Stimulated activated CD4-positive, alpha-beta T cell treated with anti-CD3 and anti-CD28 coated beads, TNF-alpha, amount 100 ng/mL, for 24 hours (primary cell): ENCODE measurements at places on chromosomes 7 and 10.

DNA sequence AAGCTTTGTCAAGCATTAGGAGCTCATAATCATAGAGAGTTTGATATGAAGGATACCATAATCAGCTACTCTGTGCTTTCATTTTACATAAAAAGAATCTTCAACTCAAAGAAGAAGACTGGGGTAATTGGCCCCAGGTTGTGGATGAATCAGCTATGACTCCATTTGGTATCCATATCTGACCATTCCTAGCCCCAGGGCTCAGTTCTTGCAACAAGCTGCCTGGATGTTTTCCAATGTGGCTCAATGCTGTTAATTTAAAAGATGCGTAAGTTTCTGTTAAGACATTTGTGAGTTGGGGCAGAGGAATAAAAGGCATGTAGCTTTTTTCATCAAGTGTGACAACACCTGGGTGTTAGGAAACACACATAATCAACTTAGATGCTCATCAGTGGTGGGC lies 951.1 kb downstream of the NRG3 start:
- DNase-seq = no peak

GRCh38 chr7:150417239-150417638 lies 33.2 kb upstream of the GIMAP8 start:
- DNase-seq = no peak

- DNase-seq = no peak
These were observed 21.1 kb upstream of the NOM1 start for GRCh38 chr7:156928406-156928747.

GRCh38 chr7:105760551-105761447 lies 115.6 kb downstream of the ATXN7L1 start:
- no peak for DNase-seq

DNA sequence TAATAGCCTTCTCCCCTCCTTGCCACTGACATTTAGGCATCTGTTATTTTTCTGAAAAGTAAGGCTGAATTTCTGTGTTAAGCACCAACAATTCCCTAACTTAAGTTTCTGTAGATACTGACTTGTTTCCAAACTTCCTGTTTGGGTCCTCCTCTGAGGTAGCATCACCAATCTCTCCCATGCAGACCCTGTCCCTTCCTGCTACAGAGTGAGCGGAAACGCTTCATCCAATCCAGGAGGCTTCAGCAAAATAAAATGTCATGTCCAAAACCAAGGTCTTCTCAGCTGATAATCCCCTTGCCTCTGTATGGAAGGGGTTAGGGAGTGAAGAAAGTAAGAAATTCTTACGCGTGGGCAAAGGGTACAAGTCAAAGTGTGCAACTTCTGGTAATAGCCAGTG lies 29.9 kb downstream of the XPNPEP1 start:
- no peak for DNase-seq

DNA sequence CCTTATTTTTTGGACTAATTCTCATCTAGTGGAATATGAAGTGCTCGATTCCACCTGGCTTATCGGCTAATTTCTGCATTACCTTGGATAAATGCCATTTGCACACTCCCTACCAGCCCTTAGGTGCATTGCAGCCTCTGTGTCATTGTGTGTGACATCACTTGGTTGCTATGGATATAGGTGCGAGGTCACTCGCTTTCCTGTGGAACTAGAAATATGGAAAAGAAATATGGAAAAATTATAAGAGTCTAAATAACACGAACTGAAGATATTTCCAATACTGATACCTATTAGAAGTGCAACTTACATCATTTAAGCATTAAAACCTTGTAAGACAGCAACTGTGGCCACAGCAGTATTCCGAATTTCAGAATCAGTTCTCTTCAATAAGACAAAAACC lies 2.0 kb downstream of the YWHAG start:
- no peak for DNase-seq

DNA sequence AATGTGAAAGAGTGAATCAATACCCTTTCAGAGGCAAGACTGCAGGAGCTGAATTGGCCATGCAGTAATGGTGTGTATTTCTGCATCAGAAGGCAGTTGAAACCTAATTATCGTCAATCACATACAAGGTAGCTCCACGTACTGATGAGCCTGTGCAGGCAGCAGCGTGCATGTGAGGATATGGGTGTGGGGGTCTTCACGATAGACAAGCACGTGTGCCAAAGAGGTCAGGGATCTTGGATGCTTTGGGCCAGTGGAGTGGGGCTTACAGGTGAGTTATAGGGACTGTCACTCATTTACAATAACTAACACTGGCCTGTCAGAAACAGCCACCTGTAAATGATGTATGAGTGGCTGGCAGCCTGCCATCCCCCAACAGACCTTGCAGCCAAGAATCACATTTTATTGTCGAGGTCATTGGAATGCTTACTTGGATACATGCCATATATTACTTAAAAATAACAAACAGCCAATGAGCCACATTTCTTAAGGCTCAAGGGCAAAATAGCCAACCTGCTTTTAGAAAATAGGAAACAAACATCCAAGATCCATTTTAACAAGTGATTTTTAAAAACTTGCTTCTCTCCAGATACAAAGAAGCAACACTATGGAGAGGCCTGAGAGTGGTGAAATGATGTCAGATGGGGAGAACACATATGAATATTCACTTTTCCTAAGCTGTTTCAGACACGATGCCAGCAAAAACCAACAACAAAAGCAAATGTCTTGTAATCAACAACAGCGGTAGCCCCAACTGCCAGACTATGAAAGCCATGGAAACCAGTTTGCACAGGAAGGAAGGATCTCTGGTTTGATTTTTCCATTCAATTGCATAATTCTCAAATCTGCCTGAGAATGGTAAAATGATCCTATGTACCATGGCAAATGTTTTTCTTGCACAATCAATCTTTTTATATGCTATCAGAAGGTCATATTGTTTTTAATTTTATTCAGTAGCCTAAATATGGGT lies 210.7 kb downstream of the SKAP2 start:
- DNase-seq = no peak

DNA sequence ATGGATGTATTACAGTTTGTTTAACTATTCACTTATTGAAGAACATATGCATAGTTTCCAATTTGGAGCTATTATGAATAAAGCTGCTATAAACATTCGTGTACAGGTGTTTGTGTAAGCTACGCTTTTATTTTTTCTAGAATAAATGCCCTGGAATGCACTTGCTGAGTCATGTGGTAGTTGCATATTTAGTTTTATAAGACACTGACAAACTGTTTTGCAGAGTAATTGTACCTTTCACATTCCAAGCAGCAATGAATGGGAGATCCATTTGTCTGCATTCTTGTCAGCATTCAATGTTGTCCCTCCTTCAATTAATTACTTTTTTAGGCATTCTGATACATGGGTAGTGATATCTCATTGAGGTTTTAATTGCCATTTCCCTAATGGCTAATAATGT lies 373.6 kb upstream of the GHITM start:
- no peak for DNase-seq

GRCh38 chr7:151494298-151495284 lies 25.1 kb downstream of the RHEB start:
- no peak for DNase-seq

- DNase-seq = no peak
These were observed 304.4 kb upstream of the C7orf33 start for GRCh38 chr7:148286150-148286549.

DNA sequence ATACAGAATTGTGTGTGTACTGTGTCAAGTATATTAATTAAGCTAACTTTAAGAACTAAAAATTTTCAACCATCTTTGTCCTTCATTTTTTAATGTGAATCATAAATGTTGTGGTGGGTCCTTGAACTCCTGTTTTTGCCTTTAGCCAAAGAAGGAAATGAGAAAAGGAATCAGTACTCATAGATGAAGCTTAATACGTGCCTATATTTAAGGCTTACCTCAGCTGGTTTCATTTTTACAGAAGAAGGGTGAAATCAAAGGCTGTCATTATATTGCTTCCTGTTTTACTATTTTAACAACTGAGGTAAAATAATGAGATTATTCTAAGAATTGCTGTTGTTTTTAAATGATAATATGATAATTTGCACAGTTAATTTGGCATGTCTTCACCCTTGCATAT lies 6.3 kb upstream of the SNX13 start:
- no peak for DNase-seq

DNA sequence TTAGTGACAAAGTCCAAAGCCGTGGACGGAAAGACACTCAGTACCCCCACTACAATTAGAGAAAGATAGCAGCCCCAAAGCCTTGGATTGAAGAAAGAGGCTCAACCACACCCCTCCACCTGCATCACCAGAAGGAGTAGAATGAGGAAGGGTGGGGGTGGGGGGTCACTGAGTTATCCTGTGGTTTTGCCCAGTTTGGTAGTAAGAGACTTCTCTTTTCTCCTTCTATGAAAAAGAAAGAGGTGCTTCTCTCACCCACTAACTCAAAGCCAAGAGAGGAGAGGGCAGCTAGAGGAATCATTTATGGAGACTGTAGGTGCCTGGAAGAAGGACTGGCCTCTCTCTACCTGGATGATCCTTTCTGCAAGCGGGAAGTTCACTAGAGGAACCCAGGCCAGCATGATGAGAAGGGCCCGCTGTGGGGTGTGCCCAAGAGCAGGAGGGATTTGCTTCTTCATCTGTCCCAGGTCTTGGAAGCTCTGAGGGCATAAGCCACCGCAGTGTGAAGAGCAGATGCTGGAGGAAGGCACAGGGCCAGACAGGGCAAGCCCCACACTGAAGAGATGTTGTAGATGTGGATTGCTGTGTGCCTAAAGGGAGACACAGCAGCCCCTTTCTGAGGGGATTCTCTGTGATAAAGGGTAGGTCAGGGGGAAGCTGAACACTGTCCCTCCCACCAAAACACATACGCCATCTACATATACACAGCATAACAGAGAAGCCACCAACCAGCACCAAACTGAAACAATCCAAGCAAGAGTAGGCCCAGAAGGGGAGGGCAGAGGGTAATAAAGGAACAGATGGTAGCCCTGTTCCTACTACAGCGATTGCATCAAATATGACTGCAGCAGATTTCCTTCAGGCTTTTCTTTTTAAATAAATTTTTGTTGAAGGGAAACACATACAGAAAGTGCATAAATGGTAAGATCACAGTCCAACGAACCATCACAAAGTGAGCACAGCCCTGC lies 25.8 kb upstream of the LANCL2 start:
- no peak for DNase-seq

GRCh38 chr7:127903892-127904669 lies 127.2 kb downstream of the LRRC4 start:
- no peak for DNase-seq

- no peak for DNase-seq
These were observed 226.0 kb downstream of the SORCS1 start for GRCh38 chr10:106938513-106938912.

DNA sequence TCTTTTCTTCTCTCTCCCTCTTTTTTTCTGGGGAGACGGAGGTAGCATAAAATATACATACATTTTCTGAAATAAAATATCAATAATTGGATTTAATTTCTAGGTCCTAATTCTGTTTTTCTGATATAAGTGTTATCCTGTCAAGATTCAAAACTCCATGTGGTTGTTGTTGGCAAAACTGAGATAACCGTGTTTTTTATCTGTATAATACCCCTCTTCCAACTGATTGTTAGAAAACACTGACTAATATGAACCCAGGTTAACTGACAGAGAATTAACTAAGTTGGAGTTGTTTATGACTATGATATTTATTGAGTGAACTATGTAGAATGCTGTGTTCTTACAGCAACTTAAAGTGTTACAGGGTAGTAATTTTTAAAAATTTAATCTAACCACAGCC lies 236.5 kb upstream of the KAT6B start:
- DNase-seq = no peak

DNA sequence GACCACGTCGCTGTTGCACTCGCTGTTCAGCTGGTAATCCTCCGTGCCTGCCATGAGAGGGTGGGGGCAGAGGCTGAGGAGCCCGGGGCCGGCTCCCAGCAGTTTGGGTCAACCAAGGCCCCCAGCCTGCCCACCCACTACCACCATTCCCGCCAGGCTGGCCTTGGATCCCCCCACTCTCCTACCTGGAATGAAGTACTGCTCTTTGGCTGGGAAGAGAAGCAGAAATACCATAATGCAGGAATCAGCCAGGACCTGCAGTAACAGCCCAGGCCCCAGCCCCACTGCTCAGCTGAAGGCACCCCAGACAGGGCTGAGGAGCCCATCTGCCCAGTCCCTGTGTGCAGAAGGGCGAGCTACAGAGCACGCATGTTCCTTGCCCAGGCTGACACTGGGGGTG lies 138.0 kb downstream of the SLIT1 start:
- no peak for DNase-seq

GRCh38 chr10:47065903-47066302 lies 154.7 kb downstream of the PTPN20 start:
- no peak for DNase-seq

DNA sequence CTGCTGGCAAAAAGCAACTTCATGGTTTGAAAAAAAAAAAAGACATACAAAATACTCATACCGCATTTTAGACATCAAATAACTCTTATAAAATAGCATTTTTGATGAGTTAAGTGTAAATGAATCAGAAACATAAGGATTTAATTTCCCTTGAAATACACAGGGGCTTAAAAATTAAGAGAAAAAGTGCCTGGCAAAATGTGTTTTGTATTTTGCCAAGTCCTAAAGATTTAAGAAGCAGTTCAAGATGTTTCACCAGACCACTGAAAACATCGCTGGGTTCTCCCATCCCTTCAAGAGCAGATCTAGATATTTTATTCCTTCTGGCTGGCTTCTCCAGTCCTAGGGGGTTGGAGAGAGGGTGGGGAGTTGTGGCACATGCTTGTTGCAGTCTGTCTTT lies 396.4 kb downstream of the INHBA start:
- no peak for DNase-seq

GRCh38 chr10:71187600-71187999 lies 24.8 kb upstream of the UNC5B start:
- DNase-seq = no peak

DNA sequence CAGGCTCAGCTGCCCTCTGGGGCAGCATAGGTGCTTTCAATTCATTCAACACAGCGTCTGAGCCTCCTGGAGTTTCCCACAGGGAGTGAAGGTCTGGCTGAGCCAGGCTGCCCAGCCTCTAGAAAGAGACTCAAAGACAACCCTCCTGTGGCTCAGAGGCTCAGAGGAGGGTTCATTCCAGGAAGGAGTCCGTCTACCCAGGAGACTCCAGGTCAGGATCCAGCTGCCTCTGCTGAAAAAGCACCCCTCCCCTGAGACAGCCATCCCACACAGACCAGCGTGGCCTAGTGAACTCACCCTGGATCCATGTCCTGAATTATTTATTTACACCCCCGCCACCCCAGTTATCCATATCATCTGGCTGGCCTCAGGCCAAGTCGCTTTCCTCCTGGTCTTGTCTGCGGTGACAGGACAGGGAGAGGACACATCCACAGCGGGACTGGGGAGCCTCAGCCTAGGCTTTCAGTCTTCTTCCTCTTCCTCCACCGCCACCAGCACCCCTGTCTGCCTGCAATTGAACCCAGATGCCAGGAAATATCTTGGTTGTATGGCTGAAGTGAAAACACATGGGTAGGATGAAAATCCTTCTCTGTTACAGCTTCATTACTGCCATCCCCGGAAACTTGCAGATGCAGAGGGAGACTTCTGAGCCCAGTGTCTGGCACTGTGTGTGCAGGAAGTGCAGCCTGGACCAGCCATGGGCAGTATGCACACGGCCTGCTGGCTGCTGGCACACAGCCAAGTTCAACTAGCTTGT lies 44.0 kb upstream of the COL13A1 start:
- DNase-seq = no peak

DNA sequence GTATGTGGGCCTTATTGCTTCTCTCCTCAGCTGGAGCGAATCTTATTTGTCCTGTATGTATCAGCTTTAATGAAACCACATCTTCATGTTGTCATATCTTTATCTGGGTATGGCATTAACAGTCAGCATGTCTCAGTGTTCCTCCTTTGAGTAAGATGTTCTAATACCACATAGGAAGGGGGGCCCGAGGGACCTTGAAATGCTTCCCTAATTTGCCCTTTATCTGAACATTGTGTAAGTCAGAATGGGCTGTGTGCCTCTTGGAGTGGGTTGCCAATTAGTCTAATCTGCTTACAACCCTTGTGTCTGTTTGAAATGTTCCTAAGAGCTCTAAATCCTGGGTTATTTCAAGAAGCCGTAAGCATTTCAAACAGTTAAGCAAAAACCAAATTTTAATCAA lies 623.8 kb downstream of the SUGCT start:
- no peak for DNase-seq
